Lung (tissue), 17 donors: ENCODE measurements at places on chromosomes 2 and 18. TPM values are rescaled to one million over a fixed set of nuclear protein-coding genes. Genes with fewer than 3 reads are reported as not detected.

DNA sequence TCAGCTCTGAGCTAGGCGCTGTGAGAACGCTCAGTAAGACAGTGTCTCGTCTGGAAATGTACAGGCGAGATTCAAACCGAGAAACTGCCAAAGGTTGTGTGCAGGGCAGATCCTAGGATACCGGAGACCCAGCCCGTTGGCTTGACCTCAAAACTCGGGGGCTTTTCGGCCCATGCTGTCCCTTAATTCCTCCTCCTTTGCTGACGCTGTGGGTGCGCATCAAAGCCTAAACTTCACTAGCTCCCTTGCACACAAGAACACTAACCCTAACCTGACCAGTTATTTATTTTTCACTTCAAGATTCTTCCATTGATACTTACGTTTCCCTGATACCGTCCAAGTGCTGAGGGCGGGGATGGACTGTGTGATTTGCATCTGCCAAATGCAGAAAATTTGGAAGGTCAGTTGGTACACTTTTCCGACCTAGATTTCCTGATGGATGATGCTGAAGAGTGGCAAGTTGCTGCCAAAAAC is 1.0 kb upstream of the AAK1 start:
- peak overlapping the region; percentile 63 for H3K4me3 ChIP-seq
- no peaks in the 10 kb centered on the region for H3K27me3 ChIP-seq
- peak overlapping the region; percentile 100 for H3K27ac ChIP-seq
- DNase-seq = no peak
- no peaks in the 10 kb centered on the region for H3K36me3 ChIP-seq
- H3K4me1 ChIP-seq = peaks cover 14% of the 10 kb centered on the region

Gene CD207
- 0.86 TPM for total RNA-seq

DNA sequence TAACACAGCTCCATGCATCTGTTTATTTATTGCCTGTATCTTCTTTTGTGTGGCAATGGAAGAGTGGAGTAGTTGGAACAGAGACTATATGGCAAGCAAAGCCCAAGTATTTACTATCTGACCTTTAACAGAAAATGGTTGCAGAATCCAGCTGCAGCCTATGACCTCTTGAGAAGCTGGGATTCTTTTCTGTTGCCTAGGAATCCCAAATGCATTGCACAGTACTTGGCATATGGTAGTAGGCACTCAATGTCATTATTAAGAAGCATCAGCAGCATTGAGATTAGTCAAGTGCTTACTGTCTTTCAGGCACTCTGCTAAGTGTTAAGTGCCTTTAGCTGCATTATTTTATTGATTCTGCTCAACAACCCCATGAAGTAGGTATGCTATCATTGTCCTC is 331.6 kb downstream of the CCDC85A start:
- H3K27ac ChIP-seq = no peak overlapping the region
- DNase-seq = no peak
- H3K4me3 ChIP-seq = no peak overlapping the region
- H3K27me3 ChIP-seq = no peaks in the 10 kb centered on the region
- no peaks in the 10 kb centered on the region for H3K4me1 ChIP-seq
- H3K36me3 ChIP-seq = no peaks in the 10 kb centered on the region

GRCh38 chr2:28855977-28856376 is 14.1 kb downstream of the TRMT61B start:
- H3K27me3 ChIP-seq = no peaks in the 10 kb centered on the region
- DNase-seq = no peak
- H3K4me3 ChIP-seq = no peak overlapping the region
- peaks cover 10% of the 10 kb centered on the region for H3K36me3 ChIP-seq

- no peaks in the 10 kb centered on the region for H3K27me3 ChIP-seq
- peaks cover 11% of the 10 kb centered on the region for H3K4me1 ChIP-seq
- H3K36me3 ChIP-seq = no peaks in the 10 kb centered on the region
These were observed 354.3 kb downstream of the AKAIN1 start for GRCh38 chr18:4842751-4843150.

DNA sequence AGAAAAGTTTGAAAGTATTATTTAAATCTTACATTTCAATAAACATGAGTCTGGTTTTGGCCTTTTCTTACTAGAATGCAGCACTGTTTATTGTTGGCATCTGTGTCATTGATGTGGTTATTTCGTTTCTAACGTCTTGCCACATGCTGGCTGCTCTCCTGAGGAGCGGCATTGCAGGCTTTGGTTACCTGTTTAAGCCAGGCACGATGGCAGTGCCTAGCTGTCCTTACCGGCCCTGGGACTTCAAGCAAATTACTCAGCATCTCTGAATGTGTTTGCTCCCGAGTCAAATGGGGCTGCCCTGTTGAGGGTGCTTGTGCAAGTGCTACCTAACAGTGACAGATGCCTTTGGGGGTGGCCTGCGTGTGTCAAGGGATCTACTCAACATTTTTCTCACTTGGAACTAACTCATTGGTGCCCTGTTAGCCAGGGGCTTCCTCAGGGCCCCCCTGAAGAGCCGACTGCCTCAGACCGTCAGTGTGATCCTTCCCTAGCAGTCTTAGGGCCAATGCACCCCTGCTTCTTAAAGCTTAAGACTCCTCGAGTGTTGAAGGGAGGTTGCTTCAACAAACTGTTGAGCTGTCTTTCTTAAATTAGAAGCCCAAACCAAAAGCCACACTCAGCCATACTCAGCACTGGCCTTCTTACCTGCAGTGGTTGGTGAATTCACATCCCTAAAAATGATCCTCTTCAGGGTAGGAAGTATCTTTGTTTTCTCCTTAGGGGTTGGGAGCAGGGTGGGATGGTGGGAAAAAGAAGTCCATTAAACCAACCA is 151.5 kb downstream of the NCK2 start:
- no peak for DNase-seq
- H3K4me3 ChIP-seq = no peak overlapping the region
- H3K27ac ChIP-seq = no peak overlapping the region

DNA sequence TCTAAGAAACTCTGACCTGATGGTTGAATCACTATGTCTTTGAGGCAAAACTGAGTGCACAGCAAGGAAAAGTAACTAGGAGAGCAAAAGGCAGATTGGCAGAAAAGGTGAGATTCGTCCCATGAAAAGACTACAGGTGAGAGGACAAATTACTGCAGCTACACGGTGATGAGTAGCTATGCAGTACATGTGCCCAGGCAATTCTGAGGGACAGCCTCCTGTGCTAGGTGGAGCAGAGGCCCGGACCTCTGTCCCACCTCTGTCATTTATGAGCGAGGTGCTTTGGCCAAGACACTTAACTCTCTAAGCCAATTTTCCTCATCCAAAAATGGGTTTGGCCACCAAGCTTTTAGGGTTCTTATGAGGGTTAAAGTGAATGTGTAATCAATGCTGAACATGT is 59.9 kb downstream of the GRB14 start:
- peaks cover 12% of the 10 kb centered on the region for H3K4me1 ChIP-seq
- no peak overlapping the region for H3K27ac ChIP-seq
- no peak overlapping the region for H3K4me3 ChIP-seq
- no peaks in the 10 kb centered on the region for H3K36me3 ChIP-seq
- no peak for DNase-seq

- H3K4me1 ChIP-seq = peaks cover 10% of the 10 kb centered on the region
- DNase-seq = no peak
- no peak overlapping the region for H3K4me3 ChIP-seq
- no peaks in the 10 kb centered on the region for H3K36me3 ChIP-seq
These were observed 38.6 kb downstream of the CABLES1 start for GRCh38 chr18:23173912-23174311.
